Naive thymus-derived CD4-positive, alpha-beta T cell (primary cell): ENCODE measurements at places on chromosomes 3 and 15. TPM values are rescaled to one million over a fixed set of nuclear protein-coding genes. Genes with fewer than 3 reads are reported as not detected.

The IMPG2 gene
- polyA plus RNA-seq = not detected

The CDHR4 gene
- polyA plus RNA-seq = not detected

The SPTSSB gene
- not detected for polyA plus RNA-seq

The AMOTL2 gene
- polyA plus RNA-seq = not detected

The RPL32 gene
- 4,415 TPM for polyA plus RNA-seq

GRCh38 chr3:43506644-43507043, 115.2 kb downstream of the ANO10 start:
- DNase-seq = no peak

GRCh38 chr3:183085634-183086390, 13.5 kb downstream of the MCCC1 start:
- DNase-seq = no peak

GRCh38 chr15:51888593-51889195, 59.2 kb downstream of the TMOD3 start:
- no peak for DNase-seq

- no peak for DNase-seq
Measured at GRCh38 chr3:44665173-44665572, 16.6 kb downstream of the ZNF35 start.

GRCh38 chr15:70664494-70664893, 98.9 kb downstream of the UACA start:
- no peak for DNase-seq
